ENCODE measurements at places on chromosomes 3 and 15. TPM values are rescaled to one million over a fixed set of nuclear protein-coding genes. Genes with fewer than 3 reads are reported as not detected.

GOLGA6L10 gene
- 0.32 TPM for total RNA-seq

OSBPL10 gene
- 14.5 TPM for total RNA-seq

GP9 gene
- total RNA-seq, result not detected

LINGO1 gene
- total RNA-seq, result not detected

ZIC4 gene
- total RNA-seq, result not detected

DNAH12 gene
- not detected for total RNA-seq

ERICH6 gene
- total RNA-seq, result not detected

RBPMS2 gene
- not detected for total RNA-seq

CCDC80 gene
- total RNA-seq, result not detected

GRIP2 gene
- not detected for total RNA-seq

SIDT1 gene
- total RNA-seq, result 12.2 TPM

SNX4 gene
- total RNA-seq, result 44.4 TPM

ROPN1B gene
- not detected for total RNA-seq

GRK7 gene
- total RNA-seq, result not detected

LMAN1L gene
- total RNA-seq, result 0.93 TPM

HIGD2B gene
- not detected for total RNA-seq

MESP2 gene
- total RNA-seq, result not detected

UPK1B gene
- total RNA-seq, result not detected

HOMER2 gene
- 21.3 TPM for total RNA-seq

ABHD17C gene
- total RNA-seq, result 4.7 TPM

MITF gene
- total RNA-seq, result 0.54 TPM

FAM107A gene
- total RNA-seq, result not detected

CLSTN2 gene
- not detected for total RNA-seq

CIDEC gene
- total RNA-seq, result not detected

ACAD9 gene
- total RNA-seq, result 65.3 TPM

RETNLB gene
- not detected for total RNA-seq

COL6A6 gene
- total RNA-seq, result not detected

LEKR1 gene
- total RNA-seq, result not detected

MCF2L2 gene
- total RNA-seq, result 4.1 TPM

DAG1 gene
- total RNA-seq, result 23.7 TPM

C3orf22 gene
- not detected for total RNA-seq

SYNPR gene
- total RNA-seq, result not detected

ADCY5 gene
- total RNA-seq, result not detected

ABTB1 gene
- 9.7 TPM for total RNA-seq
